ENCODE measurements at places on chromosomes 16 and 17. TPM values are rescaled to one million over a fixed set of nuclear protein-coding genes. Genes with fewer than 3 reads are reported as not detected.

Gene KRTAP4-3
- total RNA-seq: not detected

Gene PHF12
- 64.9 TPM for total RNA-seq

DNA sequence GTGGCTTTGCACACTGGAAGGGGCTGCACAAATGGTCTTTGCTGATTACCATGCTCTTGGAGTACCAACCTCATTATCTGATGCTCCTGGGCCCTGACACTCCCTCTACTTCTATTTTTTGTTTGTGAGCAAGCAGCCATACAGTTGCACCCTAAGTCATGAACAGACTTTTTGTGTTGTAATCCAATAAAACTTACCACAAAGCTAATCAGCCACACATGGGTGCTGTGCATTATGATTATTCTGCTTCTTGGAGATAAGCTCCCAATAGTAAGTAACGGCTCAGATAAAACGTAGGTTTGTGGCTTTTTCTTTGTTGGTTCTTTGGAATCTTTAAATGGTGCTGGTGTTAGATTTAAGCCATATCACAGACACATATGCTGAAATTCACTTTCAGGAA is 76.2 kb downstream of the CCT6B start:
- DNase-seq: no peak

DNA sequence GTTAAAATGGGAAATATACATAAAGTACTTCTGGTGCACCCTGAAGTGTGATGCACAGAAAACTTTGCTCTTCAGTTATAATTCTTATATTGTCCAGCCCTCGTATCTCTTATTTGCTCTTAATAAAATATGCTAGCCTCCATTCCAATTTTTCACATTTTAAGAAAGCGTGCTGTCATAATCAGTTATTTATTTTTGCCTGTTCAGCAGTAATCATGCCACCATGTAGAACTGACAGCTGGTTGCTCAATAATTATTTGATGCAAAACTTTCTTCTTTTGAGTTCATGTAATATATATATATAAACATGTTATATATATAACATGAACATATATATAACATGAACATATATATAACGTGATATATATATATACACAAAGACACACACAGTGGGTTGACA is 294.6 kb downstream of the CNTNAP4 start:
- DNase-seq: no peak

DNA sequence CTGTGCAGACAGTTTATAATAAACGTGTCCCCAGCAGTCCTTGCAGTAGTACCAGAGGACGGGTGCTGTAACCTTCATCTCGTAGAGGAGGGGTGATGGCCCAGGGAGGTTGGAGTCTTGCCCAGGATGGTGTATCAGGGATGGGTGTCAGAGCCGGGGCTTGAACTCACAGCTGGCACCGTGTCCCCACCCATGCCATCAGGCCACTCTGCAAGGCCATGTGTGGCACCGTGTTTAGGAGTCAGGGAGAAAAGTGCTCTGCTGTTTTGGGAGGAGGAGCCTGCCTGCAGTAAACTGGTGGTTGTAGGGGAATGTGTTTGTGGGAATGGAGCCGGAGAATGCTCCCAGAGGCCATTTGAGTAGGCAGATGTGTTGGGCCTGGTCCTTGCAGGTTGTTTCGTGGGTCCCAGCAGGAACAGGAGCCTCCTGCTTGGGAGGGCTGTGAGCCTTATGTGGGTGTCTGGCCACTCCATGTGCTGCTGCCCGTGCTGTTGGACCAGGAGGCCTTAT is 1.7 kb downstream of the ADORA2B start:
- DNase-seq: no peak

DNA sequence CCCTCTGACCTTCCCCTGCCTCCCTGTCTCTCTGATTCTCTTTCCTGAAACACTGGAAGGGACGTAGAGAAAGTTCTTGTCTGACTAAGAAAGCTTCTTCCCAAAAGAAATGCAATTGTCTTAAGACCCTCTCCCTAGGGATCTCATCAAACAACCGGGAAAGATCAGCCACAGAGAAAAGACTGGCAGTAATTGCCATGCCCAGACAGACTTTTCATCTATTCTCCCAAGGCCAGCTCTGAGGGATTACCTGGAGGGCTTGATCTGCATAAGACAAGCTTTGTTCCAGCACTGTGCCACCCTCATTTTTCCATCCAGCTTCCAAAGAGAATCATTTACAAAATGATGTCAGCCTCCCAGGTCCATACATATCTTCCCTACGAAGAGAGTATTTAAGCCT is 38.8 kb upstream of the HS3ST3A1 start:
- no peak for DNase-seq

GRCh38 chr17:64632194-64632593 is 29.9 kb downstream of the SMURF2 start:
- DNase-seq: no peak

- DNase-seq: no peak
Measured at GRCh38 chr16:70659953-70660671, 13.8 kb downstream of the IL34 start.

DNA sequence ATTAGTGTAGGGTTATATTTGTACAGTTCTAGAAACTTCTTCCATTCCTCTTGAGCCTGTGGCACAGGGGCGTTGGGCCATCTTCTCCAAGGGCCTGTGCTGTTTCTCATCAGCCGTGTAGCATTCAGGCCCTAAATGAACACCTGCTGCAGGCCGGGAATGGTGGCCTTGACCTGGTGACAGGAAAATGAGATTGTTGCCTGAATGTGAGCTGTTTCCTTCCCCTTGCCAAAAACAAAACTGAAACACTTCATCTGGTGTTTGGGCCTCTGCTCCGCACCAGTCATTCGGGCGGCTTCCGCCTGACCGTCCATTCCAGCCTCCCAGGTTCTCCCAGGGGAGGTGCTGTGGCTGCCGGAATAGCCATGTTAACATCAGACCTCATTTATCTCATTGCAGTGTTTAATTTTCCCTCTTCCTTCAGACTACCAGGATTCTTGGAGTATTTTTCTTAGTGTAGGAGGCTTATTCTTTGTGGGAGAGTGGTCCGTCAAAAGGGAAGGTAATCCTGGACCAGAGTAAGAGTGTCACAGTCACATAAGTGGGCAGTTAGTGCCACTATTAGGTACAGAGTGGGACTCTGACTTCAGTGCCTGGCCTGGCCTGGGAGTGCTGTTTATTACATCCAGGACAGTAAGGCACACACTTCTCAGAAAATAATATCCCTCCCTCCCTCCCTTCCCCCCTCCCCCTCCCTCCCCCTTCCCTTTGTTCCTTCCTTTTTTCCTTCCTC is 61.9 kb downstream of the WWP2 start:
- no peak for DNase-seq

- DNase-seq: no peak
Measured at GRCh38 chr17:34710226-34710625, 130.8 kb downstream of the TMEM132E start.
